ENCODE measurements at places on chromosomes 13 and 19. TPM values are rescaled to one million over a fixed set of nuclear protein-coding genes. Genes with fewer than 3 reads are reported as not detected.

FFAR1 gene
- total RNA-seq = not detected

DNA sequence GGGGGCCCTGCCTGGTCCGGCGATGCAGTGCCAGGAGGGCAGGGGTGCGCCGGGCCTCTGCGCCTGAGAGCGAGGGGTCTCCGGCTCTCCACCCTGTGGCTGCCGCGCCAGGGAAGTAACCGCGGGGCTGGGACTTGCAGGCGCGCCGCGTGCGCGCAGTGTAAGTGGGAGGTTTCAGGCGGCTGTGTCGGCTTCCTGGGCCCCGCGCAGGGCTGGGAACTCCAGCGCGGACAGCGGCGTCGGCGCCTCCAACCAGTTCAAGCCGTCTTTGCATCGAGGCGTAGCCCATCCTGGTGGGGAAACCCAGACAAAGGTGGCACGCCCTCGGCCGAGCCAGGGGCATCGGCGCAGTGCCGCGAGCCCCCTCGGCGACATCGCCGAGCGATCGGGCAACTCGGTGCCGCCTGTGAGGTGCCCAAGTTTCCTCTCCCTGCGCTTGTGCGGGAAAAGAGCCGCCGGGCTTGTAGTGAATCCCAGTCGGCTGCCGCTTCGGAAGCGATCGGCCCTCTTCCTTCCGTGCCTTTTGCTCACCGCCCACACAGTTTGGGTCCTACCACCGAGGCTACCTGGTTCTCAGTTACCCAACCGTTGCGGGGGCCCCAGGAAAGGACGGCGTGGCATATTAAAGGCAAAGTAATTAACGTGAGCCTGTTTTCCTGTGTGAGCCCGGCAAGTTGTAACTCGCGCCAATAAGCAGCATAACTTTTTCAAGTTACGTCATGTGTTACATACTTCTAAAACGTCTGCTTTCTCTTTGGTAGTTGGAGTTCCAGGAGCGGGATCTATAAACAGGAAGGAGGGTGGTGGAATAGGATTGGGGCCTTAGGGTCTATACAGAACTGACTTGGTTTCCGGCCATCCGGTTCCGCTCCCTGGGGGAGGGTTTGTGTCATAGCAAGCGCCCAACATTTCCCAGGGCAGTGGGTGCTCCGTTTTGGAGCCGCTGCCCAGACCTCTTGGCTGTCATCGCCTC is 1.2 kb downstream of the LRCH1 start:
- peak; percentile 93 for DNase-seq
- peak overlapping the region; percentile 92 for H3K27ac ChIP-seq
- H3K4me3 ChIP-seq = peak overlapping the region; percentile 98

- no peak overlapping the region for H3K27ac ChIP-seq
- H3K27me3 ChIP-seq = no peaks in the 10 kb centered on the region
- no peak for DNase-seq
- no peak overlapping the region for H3K4me3 ChIP-seq
- H3K4me1 ChIP-seq = no peaks in the 10 kb centered on the region
- H3K36me3 ChIP-seq = no peaks in the 10 kb centered on the region
These were observed 60.5 kb upstream of the MEDAG start for GRCh38 chr13:30845297-30846214.

- no peaks in the 10 kb centered on the region for H3K27me3 ChIP-seq
- H3K4me3 ChIP-seq = no peak overlapping the region
- H3K36me3 ChIP-seq = peaks cover 48% of the 10 kb centered on the region
- H3K27ac ChIP-seq = no peak overlapping the region
- DNase-seq = no peak
These were observed 20.6 kb upstream of the WDR18 start for GRCh38 chr19:963486-963951.

DNA sequence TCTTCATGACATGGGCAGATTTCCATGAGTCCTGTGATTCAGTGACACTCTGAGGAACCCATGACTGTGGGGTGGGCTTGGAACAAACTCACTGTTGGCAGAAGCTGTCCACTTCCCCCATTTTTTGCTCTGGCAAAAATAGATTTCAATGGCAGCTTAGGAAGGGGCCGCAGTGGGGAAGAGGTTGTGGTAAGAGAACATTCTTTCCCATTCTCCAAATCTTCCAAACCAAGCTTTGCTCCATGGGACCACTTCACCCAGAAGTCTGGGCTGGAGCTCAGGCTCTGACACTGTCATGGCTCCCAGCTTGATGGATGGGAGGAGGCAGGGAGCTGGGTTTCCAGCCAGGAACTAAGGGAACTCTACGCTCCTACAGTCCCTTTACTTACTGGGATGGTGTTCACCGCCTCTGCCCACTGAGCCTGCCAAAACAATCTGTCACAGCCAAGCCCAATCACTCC is 24.9 kb upstream of the MEDAG start:
- no peak overlapping the region for H3K27ac ChIP-seq
- no peaks in the 10 kb centered on the region for H3K4me1 ChIP-seq
- H3K4me3 ChIP-seq = no peak overlapping the region
- no peak for DNase-seq

SMIM17 gene
- 0.27 TPM for total RNA-seq

- H3K4me3 ChIP-seq = no peak overlapping the region
- no peaks in the 10 kb centered on the region for H3K36me3 ChIP-seq
- H3K27me3 ChIP-seq = no peaks in the 10 kb centered on the region
- peak; percentile 53 for DNase-seq
These were observed 4.9 kb downstream of the TEX29 start for GRCh38 chr13:111325146-111325890.

- no peak overlapping the region for H3K27ac ChIP-seq
- no peaks in the 10 kb centered on the region for H3K36me3 ChIP-seq
- no peaks in the 10 kb centered on the region for H3K4me1 ChIP-seq
- no peak for DNase-seq
- no peak overlapping the region for H3K4me3 ChIP-seq
These were observed 143.6 kb upstream of the SERP2 start for GRCh38 chr13:44230071-44230470.

DNA sequence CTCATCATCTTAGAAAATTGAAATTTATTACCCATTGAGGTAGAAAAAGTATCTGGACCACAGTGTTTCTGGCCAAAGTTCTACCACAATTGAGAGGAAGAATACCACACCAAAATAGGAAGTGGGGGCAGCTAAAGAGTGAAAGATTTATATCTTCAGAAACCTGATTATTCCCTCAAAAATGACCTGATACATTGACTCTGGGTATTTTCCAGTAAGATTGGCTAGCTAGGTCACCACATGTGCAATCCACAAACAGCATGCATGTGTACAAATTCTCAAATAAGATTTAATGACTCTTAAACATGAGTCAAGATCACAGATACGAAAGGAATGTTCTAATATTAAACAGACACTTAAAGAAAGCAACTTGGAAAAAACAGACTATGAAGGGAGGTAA is 1516.2 kb upstream of the PCDH20 start:
- no peaks in the 10 kb centered on the region for H3K4me1 ChIP-seq
- no peaks in the 10 kb centered on the region for H3K36me3 ChIP-seq
- H3K4me3 ChIP-seq = no peak overlapping the region
- DNase-seq = no peak
- H3K27ac ChIP-seq = no peak overlapping the region
- no peaks in the 10 kb centered on the region for H3K27me3 ChIP-seq

DNA sequence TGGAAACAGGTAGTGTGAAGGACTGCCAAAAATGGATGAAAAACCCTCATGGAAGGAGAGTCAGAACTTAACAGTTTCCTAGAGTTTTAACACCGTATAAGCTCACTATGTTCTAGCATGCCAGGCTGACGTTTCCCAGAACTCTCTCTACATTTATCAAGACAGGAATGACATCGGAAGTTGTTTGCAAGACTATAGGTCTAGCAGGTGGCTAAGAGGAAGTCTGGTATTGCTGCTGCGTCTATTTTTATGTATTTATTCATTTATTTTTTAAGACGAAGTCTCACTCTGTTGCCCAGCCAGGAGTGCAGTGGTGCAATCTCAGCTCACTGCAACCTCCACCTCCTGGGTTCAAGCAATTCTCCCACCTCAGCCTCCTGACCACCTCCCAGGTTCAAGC is 20.5 kb upstream of the ARL11 start:
- no peak overlapping the region for H3K4me3 ChIP-seq
- no peak overlapping the region for H3K27ac ChIP-seq
- H3K27me3 ChIP-seq = no peaks in the 10 kb centered on the region
- no peak for DNase-seq

DNA sequence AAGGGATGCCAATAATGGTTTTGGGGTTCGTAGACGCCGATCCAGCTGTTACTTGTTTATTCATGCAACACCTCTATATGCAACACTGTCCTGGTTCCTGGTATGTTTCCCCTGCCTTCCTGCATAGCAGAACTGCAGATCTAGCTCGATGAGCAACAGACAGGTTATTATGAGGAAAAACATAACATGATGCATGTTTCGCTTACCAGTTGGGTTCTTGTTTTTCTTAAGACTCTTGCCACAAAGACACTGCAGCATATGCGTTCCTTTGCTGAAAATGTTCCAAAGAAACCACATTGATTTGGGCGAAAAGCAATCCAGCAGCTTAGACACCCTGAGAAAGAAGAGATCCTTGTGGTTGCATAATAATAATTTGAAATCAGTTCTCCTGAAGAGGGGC is 583 bp downstream of the FGF14 start:
- H3K36me3 ChIP-seq = no peaks in the 10 kb centered on the region
- H3K4me3 ChIP-seq = peak overlapping the region; percentile 47
- no peak overlapping the region for H3K27ac ChIP-seq
- peaks cover 39% of the 10 kb centered on the region for H3K27me3 ChIP-seq
- no peak for DNase-seq
